ENCODE measurements at places on chromosomes 1 and 21. TPM values are rescaled to one million over a fixed set of nuclear protein-coding genes. Genes with fewer than 3 reads are reported as not detected.
A peak's percentile ranks its signal among the peaks of the same experiment; 100 is the strongest.

- no peaks in the 10 kb centered on the region for H3K36me3 ChIP-seq
- peak overlapping the region; percentile 69 for H3K4me3 ChIP-seq
These were observed 352 bp downstream of the KCNK1 start for GRCh38 chr1:233614173-233614742.

Gene TMEM51
- 9.9 TPM for total RNA-seq

Gene RPS8
- 2,692 TPM for total RNA-seq

GRCh38 chr1:24228311-24228710 is 41.2 kb upstream of the IFNLR1 start:
- DNase-seq = no peak
- no peak overlapping the region for H3K4me3 ChIP-seq
- H3K27me3 ChIP-seq = no peaks in the 10 kb centered on the region
- no peaks in the 10 kb centered on the region for H3K4me1 ChIP-seq
- H3K36me3 ChIP-seq = no peaks in the 10 kb centered on the region
- H3K27ac ChIP-seq = no peak overlapping the region

Gene VN1R5
- not detected for total RNA-seq

- H3K4me3 ChIP-seq = no peak overlapping the region
- no peak overlapping the region for H3K27ac ChIP-seq
- no peak for DNase-seq
- no peaks in the 10 kb centered on the region for H3K27me3 ChIP-seq
These were observed 12.6 kb downstream of the AGTRAP start for GRCh38 chr1:11748294-11749202.

Gene DNALI1
- 2.8 TPM for total RNA-seq

Gene ASAP3
- total RNA-seq = 87.7 TPM

DNA sequence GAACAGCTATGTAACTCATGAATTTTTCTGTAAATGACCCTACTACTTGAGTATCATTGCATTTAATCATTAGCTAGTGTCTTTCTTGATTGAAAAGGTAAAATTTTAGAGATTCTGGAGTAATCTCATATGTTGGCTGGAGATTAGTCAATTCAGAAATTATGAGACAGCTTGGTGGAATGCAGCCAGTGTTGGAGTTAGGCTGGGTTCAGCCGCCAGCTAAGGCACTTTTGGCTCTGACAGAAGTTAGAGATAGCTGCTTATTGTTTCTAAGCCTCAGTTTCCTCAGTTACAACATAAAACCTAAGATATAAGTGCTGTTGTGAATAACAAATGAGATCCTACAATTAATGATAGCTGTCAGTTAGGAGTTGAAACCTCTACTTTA is 49.4 kb downstream of the TBCE start:
- DNase-seq = no peak
- no peaks in the 10 kb centered on the region for H3K27me3 ChIP-seq
- H3K4me3 ChIP-seq = no peak overlapping the region
- H3K36me3 ChIP-seq = no peaks in the 10 kb centered on the region
- no peaks in the 10 kb centered on the region for H3K4me1 ChIP-seq

GRCh38 chr1:185850366-185850765 is 116.2 kb downstream of the HMCN1 start:
- no peaks in the 10 kb centered on the region for H3K4me1 ChIP-seq
- DNase-seq = no peak
- H3K27ac ChIP-seq = no peak overlapping the region
- H3K27me3 ChIP-seq = no peaks in the 10 kb centered on the region
- H3K36me3 ChIP-seq = no peaks in the 10 kb centered on the region

DNA sequence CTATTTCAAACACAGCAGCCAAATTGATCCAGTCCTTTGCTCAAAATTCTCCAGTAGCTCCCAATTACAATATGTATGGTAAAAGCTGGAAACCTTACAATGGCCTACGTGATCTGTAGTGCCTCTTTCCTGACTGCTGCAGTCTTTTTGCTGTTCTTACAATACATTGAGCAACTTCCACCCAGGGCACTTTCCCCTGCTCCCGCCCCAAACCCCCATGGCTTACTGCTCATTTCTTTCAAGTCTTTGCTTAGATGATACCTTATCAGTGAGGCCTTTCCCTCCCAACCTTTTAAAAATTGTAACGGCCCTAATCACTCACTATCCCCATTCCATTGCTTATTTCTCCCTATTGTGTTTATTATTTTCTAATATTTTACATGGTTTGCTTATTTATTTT is 43.9 kb upstream of the APOBEC4 start:
- DNase-seq = no peak
- H3K36me3 ChIP-seq = no peaks in the 10 kb centered on the region
- H3K4me1 ChIP-seq = no peaks in the 10 kb centered on the region
